Activated T-helper 17 cell treated with anti-CD3 and anti-CD28 coated beads, Interleukin-2, amount 50 U/mL, for 72 hours (primary cell): ENCODE measurements at places on chromosomes 1 and 21. TPM values are rescaled to one million over a fixed set of nuclear protein-coding genes. Genes with fewer than 3 reads are reported as not detected.

The FNDC5 gene
- not detected for total RNA-seq

The ZNF648 gene
- total RNA-seq: not detected

The EFNA3 gene
- 10.8 TPM for total RNA-seq

The KRTAP19-1 gene
- not detected for total RNA-seq

The TAS1R1 gene
- total RNA-seq: not detected

The KRTAP12-2 gene
- total RNA-seq: not detected

DNA sequence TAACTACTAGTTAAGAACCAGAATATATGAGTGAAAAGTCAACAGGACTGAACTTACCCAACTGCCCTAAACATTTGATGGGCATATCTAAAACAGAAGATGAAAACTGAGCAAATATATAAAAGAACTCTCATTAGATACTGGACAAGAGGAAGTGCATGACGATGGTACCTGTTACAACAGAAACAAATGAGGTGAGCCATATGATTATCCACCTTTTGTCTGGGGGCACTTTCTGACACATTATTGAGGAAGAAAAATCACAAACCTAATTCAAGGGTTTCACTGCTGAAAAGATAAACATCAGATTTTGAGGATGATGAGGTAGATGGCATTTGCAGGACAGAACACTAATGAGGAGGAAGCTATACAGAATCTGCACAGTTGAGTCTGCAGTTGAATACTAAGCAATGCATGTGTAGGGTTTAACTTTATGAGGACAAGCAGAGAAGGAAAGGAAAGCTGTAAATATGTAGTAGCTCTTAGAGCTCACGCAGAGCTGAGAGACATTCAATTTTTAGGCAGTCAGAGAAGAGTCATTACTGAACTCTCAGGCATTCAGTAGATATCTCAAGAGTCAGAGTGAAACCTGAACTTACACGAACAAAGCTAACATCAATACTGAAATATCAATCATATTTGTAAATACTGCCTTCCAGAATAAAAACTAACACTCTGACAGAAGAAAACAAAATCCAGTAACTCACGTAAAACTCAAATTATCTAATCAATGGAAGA, 262.1 kb downstream of the AKT3 start:
- peak; percentile 96 for ATAC-seq

DNA sequence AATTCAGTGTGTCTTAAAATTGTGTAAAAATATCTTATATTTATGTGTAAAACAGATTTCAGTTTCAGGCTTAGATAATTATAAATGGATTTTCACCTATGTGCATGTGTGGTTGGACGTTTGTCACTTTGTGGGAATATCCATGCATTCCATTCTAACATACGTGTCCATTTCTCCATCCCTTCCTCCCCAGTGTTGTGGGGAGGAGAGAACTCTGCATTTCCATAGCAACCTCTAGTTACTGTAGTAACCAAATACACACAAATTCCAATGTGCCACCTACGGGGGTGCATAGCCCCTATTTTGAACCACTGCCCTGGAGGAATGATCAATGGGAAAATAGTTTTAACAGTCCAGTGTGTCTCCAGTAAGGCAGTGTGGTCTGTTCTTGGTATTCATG, 79.0 kb downstream of the RASAL2 start:
- no peak for ATAC-seq

DNA sequence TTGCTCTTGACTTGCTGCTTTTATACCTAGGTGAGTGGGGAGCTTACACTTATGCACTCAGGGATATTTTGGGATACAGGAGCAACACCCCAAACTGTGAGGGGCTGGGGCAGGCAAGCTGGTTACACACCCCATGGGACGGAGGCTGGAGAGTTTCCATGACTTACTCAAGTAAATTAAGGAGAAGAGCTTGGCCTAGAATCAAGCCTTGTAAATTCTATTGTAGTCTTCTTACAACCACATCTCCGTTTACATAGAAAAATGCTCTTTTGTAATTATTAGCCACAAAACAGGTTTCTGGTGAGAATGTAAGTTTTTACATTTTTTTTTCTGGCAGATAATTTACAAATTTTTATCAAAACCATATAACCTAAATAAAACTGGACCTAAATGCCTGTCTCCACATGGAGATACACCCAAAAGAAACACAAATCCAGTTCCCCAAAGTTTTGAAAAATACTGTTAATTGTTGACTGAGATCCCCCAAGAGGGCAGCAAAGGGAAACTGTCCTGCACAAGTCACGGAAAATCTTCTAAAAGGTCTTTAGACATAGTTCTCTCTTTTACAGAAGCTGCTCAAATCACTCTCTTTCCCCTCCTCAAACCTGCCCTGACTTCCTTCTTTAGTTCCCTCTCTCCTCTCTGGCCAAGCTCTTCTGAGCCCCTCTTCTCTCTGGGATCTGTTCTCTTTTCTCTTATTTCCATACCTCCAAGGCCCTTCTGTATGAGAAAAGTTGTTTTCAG, 134.0 kb downstream of the HIVEP3 start:
- no peak for ATAC-seq

GRCh38 chr1:156148216-156148615, 5.2 kb upstream of the SEMA4A start:
- ATAC-seq: no peak
